ENCODE measurements at places on chromosomes 5 and 9.

DNA sequence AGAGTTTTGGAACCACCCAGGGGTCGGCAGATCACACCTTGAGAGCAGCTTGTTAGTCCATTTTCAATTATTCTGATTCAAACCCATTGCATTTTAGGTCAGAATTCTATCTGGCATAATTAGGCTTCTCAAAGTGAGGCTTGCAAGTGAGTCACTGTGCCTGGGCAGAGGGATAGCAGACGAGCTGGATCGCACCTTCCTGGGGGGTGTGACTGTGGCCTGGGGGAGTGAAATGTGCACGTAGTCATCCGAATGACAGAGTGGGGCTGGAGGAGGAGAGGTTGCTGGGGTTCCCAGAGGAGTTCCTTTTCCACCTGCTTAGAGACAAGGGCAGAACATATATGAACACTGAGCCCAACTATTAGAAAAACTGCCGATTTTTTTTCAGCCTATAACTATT lies 31.7 kb downstream of the SPACA9 start:
- DNase-seq, result no peak

DNA sequence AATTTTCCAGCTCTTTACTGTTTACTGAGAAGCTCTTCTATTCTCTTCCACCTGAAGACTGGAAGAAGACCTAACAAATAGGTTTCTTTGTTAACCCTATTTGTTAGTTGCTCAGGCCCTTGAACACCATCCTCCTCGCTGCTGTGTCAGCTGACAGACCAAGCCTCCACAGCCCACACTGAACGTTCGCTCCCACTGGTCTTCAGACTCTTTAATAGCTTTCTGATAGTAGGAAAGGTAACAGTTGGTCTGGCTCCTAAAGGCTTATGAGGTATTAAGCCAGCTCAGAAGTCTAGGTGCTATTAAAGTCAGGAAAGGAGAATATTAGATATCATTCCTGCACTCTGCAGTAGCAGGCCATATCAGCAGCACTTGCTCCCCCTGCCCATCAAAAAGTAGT lies 23.3 kb upstream of the F2R start:
- DNase-seq, result no peak

GRCh38 chr5:44389090-44389822 lies at the start of gene FGF10:
Gene FGF10 (minus strand): TSS chr5:44389420. CDS start chr5:44388682, 738 bp downstream.
- no peak for DNase-seq

DNA sequence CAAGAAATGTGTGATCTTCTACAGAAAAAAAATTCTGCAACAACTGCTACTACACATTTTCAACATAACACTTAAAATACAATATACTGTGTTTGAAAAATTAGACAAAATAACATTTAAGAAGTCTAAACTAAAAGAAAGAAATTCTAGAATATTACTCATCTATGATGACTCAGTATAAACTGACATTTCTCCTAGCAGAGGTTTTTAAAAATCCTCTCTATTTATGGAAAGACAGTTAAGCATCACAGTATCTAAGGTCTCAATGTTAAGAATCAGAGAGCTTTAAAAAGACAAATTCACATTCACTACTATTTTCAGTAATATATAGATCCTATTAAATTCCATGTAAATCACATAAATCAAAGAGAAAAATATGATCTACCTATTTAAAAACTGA lies 61.3 kb downstream of the NR2F1-AS1 start:
- no peak for DNase-seq
